Left ventricle myocardium inferior (tissue), 1 donor: ENCODE measurements at places on chromosomes 4 and X. TPM values are rescaled to one million over a fixed set of nuclear protein-coding genes. Genes with fewer than 3 reads are reported as not detected.

DNA sequence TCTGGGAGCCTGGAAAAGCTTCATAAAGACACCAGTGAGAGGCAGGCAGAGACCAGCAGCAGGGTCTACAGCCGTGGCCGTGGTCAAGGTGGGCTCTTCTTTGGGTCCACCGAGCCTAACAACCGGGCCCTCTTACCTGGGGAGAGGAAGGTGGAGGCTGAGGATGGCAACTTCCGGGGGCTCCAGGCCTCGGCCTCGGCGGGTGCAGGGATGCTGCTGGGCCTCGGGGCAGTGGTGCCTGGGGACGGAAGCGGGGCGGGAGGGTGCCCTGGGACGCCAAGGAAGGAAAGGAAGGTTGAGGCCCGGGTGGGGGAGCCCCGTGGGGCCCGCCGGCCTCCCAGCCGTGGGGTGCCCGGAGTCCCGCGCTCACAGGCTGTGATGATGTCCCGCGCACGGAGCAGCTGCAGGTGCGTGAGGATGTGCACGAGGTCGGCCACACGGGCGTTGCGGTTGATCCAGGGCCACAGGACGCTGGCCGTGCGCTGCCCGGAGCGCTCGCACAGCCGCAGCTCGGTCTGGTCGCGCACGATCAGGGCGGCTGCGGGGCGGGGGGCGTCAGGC, 561 bp downstream of the IRAK1 start:
- no peak for DNase-seq

- no peak for DNase-seq
Observed at GRCh38 chr4:76212851-76213414, 691 bp downstream of the SCARB2 start.

DNA sequence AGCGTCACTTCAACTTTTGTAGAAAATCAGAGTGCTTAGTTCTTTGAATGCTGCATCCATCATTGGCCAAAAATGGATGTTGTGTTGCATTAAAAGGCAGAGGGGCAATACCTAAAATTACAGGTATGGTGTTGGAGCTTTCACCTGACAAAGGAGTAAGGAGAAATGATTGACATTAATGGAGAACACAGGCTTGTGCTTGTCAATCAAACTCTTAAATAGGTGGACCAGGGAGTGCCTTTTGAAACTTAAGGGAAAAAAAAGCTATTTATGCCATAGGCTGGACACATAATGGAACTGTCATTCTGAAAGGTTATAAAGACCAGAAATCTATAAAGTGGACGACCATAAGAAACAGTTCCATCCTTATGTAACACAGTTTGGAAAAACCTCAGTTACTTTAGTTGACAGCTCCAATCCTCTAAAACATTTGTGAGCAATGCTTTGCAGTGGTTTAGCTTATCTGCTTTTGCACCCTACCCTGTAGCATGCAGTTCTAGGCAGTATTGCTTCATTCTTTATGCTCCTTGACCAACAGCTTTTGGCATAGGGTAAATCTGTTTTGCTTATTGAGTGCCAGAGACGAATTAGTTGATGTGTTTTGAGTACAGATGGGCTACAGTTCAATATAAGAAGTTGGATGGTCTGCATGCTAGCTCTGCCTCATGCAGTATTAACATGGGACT, 2.4 kb downstream of the HADH start:
- DNase-seq = no peak

- no peak for DNase-seq
Observed at GRCh38 chr4:53039741-53040458, 177.8 kb downstream of the RASL11B start.

Gene MMRN1
- 2.4 TPM for total RNA-seq

GRCh38 chr4:15003401-15003890, 1.2 kb downstream of the CPEB2 start:
- peak; percentile 53 for DNase-seq

DNA sequence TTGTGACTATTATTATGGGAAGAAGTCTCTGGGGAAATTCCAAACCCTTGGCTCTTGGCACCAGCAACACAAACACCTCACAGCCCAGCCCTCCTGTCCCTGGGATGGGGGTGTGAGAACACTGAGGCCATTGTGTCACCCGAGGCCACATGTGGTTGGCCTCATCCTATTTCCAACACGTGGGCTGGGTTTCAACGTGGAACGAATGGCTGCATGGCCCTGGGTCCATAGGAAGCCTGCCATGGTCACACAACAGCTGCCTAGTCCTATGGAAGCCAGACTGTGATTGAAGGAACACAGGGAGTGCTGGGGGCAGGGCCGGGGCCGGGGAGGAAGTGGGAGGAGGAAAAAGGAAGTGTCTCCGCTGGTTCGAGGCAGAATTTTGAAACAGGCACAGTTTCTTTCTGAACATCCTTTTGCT, 10.0 kb downstream of the CLCN4 start:
- peak; percentile 25 for DNase-seq

DNA sequence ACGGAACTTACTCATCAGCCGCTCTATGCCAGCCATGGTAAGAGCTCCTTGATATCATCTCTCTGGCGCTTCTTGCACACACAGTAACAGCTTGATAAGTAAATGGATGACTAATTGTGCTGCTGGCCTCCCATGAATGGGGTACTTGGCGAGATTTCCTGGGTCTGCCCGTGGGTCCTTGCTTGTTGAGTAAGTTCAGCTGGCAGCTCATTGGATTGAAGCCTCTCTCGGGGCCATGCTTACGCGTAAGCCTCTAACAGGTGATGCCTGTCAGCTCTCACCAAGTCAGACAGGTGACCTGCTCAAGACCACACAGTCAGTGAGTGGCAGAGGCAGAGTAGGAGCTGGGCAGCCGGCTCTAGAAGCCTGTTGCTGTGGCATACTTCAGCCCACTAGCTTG, 7.7 kb downstream of the NSG1 start:
- DNase-seq = no peak

DNA sequence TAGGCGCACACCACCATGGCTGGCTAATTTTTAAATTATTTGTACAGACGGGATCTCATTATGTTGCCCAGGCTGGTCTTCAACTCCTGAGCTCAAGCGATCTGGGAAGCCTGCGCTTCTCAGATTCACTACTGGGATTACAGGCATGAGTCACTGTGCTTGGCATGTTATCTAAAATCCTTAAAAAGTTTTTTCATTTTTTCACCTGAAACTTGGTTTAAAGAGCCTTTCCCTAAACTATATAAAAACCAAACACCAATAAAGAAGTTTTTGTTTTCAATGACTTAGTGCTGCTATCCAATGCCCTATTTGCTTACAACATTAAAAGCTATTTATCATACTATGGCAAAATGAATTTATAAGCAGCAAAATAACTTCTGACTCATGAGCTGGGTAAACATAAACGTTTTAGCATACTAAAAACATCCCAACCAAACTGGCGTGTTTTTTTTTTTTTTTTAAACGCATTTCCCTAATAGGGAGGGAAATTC, 127.8 kb downstream of the UBE2K start:
- no peak for DNase-seq

DNA sequence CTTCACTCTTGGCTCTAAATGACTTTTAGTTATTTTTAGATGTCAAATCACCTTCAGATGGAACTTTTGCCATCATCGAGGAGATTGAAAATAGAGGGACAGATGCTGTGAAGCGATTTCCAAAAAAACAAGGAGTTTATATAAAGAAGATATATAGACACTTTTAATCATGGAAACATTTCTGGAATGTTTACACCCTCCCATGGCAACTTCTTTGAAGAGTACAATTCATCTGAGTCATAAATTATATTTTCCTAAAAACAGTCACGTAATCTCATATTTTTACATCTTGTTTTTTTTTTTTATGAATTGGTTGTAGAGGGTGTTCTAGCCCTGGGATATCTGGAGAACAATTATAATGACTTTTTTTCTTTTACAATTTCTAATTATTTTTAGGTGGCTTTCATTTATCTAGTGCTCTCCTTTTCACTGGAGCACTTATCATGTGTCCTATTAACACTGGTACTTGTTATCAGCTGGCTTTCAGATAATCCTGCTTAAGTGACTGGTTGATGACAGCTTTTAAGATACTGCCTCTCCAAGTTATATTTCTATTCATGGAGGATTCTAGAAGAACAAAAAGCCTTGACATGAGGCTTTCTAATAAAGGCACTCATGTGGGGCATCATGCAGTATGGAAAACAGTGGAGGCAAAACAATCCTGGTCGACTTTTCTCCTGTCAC, 24.9 kb downstream of the PCDH7 start:
- DNase-seq = no peak

DNA sequence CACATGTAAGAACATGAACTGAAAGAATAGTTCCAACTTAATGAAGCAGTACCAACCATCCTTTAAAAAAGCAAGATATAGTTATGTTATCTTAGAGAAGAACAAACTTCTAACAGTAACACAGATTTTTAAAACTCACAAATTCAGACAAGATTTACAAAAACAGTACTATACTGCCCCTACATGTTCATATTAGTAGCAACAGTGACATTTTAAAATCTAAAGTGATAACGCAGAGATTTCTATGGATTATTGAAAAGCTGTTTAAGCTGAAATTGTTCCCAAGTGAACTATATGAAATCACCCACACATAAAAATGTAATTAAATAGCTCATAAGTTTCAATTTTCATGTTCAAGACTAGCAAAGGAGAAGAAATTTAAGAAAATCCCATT, 166.0 kb downstream of the FBXW7 start:
- DNase-seq = no peak

DNA sequence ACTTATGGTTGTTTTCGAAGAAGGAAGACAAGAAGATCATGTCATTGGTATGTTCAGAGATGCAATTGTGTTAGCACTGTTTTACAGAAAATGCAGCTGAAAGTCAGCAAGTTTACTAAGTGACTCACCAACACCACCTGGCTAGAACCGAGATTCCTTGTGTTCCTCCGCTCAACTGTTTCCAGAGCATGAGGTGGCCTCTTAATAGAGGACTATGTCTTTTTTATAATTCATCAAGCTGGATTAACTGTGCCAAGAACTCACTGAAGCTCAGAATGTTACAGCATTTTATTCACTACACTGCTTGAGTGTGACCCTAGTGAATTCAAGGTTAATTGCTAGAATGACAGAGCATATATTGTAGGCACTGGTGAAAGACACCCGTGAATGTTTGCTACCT, 1573.5 kb upstream of the TENM3 start:
- DNase-seq = no peak

Gene COX7B
- 1,696 TPM for total RNA-seq

GRCh38 chr4:160265836-160266235, 1163.0 kb downstream of the RAPGEF2 start:
- no peak for DNase-seq

DNA sequence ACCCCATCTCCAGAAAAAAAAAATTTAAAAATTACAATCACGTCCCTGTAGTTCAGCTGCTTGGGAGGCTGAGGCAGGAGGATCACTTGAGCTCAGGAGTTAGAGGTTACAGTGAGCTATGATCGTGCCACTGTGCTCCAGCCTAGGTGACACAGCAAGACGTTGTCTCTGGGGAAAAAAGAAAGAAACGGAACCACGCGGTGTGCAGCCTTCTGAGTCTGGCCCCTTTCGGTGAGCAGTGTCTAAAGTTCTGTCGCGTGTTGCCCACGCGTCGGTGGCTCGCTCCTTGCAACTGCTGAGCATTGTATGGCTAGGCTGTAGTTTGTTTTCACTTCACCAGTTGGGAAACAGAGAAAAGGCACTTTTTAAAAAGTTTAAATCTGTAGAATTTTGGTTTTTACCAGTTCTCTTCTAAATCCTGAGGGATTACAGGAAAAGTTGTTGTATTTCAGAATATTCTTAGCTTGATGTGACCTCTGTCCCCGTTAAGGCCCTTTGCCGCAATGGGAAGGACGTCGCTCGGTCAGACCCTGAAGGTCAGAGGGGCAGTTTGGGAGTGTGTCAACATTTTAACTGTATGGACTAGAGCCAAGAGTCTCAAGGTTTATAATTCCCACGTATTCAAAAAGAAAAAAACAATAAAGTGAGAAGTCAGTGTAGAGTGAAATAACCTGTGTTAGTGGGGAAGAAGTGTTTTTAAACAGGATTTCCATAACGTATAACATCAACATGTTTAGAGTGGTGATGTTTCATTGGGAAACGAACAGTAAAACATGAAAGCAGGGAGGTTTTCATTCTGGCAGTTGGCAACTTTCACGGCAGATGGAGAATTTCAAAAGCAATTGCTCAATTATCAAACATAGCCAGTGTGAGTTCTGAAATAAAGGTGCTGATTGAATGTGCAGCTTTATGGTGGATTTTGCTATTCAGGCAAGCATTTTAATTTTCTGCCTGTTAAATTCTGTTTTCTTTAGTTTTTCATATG, 45.8 kb upstream of the MSANTD1 start:
- DNase-seq = no peak

- no peak for DNase-seq
Observed at GRCh38 chr4:106996490-106996889, 39.6 kb downstream of the DKK2 start.

DNA sequence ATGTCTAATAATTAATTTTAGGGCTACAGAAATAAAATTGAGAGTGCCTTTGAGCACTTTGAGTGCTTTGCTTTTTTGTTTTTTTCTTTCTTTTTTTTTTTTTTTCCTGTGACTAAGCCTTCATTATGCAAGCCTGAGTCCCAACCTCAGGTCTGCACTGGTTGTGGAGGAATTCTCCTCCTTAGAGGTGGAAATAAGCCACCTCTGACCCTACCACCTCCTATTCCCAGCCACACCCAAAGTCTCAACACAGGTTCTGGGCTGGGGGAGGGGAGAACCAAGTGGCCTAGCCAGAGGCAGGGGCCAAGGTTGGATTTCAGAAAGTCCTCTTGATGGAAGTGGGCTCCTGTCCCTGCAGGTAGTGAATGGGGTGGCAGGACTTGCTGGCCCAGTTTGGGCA, 180.2 kb downstream of the ARAP2 start:
- DNase-seq = no peak

- DNase-seq = no peak
Observed at GRCh38 chrX:103149652-103150051, 56.7 kb upstream of the NXF3 start.

Gene TBX22
- total RNA-seq = not detected

GRCh38 chr4:176271749-176272148, 2.7 kb upstream of the ASB5 start:
- no peak for DNase-seq

Gene ESX1
- not detected for total RNA-seq

DNA sequence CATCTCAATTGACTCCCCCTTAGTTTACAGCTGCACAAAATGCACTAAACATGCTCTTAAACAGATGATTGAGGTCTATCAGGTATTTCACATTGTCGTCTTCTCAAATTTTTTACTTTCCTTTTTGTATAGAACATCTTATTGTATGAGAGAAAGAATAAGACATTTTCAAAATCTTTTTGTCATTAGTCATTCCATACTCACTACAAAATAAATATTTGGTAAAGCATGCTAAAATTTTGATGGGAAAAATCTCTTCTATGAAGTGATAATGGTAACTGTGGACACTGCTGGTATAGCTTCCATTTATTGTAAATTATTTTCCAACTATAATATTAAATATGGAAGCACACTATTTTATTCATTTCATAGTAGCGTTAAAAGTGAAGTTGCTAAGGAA, 185.6 kb upstream of the FSTL5 start:
- no peak for DNase-seq
